ENCODE measurements at places on chromosomes 11 and 22. TPM values are rescaled to one million over a fixed set of nuclear protein-coding genes. Genes with fewer than 3 reads are reported as not detected.

GRCh38 chr11:112616327-112617097 is 344.7 kb upstream of the NCAM1 start:
- DNase-seq, result no peak

- DNase-seq, result no peak
These were observed 71.5 kb downstream of the BRD1 start for GRCh38 chr22:49756201-49756600.

DNA sequence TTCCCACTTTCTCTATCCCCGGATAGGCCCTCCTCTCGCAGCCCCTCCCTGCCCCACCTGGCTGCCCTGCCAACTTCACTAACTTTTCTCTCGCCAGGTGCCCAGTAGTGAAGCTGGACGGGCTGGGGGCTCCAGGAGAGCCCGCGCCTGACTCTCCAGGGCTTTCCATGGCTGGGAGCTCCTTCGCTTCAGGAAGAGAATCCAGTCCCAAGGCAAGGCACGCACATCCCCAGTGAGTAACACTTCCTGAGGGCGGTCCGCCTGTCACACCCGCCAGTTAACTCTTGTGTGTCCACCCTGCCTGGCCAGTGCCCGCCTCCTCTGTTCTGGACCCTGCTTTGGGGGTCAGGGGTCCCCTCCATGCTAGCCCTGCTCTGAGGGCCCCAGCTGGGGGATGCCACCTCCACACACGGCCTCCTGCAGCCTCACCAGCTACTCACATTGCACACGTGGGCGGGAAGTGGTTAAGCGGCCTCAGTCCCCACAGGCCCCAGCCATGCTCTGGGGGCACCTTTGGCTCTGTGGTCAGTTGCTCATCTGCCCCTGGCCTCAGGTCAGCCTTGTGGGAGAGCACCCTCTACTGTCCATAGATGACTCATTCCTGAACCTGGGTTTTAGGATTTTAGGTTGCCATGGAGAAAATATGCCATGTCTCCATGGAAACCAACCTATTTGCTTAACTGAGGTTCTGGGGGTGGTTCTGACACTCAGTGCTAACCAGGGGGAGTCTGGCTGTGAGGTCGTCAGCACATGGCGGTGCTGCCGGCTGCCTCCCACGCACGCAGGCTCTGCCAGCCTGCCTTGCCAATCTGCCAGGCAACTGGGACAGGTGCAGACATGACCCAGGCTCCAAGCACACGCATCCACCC is at the start of gene RIN1:
TSS of gene RIN1 (minus strand) at position 201 of the 869 bp plus-strand sequence. CDS start at position 169, 32 bp downstream.
- peak; percentile 76 for DNase-seq

- no peak for DNase-seq
These were observed 53.9 kb upstream of the CEP126 start for GRCh38 chr11:101860696-101861427.

GRCh38 chr11:64842366-64842759 is 2.1 kb downstream of the CDC42BPG start:
- no peak for DNase-seq

DNA sequence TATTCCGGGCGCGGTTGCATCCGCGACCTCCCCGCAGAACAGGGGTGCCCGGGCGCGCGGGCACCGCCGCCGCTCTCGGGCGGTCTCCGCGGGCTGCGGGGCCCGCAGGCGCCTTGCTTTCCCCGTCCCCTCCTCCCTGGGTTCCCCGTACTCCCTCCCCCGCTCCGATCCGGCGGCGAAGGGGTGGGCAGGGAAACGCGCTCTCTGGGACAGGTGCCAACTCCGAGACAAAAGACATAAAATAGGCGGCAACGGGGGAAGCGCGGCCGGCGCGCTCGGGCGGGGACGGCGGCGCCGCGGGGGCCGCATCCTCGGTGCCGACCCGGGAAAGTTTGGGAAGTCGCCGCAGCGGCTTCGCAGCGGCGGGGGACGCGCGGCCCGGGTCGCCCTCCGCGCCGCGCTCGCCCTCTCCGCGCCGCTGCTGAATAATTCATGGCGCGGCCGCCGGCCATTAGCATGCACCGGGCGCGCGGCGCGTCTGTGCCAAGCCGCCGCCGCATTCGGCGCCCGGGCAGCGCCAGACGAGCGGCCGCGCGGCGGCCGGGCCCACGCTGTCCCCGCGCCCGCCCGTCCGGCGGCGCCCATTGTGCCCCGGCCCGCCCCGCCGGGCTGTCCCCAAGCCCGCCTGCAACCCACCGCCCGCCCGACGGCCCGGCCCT is 78.7 kb upstream of the PPARA start:
- DNase-seq, result peak; percentile 96

DNA sequence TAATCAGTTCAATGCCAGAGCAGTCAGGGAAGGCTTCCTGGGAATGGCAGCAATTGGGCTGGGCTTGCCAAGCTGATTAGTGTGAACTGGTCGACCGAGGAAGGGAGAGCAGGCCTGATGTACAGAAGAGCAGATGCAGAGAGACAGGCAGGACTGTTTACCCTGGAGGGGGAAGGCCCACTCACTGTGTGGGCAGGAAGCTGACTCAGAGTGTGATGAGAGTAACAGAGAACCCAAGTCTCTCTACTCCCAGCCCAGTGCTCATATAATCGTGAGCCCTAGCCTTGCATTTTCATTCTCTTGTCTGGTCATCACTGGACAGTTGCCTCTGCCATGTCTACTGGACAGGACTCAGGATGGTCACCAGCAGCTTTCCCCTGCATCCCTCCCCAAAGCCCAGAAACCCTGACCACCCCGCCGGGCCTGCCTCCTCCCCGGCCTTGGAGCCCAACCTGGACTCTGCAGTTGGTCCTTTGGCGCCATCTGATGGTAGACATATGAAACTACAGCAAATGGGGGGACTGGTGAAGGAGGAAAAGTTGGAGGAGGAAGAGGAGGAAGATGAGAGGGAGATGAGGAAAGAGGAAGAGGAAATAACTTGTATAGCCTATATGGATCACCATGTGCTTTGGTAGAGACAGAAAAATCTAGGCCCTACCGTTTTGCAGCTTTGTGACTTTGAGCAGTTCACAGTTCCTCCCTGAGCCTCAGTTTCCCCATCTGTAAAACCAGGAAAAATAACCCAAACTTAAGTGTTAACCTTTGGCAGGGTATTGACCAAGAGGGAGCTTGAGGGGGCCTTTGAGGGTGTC is 43.4 kb upstream of the PRDM11 start:
- DNase-seq, result peak; percentile 85

DNA sequence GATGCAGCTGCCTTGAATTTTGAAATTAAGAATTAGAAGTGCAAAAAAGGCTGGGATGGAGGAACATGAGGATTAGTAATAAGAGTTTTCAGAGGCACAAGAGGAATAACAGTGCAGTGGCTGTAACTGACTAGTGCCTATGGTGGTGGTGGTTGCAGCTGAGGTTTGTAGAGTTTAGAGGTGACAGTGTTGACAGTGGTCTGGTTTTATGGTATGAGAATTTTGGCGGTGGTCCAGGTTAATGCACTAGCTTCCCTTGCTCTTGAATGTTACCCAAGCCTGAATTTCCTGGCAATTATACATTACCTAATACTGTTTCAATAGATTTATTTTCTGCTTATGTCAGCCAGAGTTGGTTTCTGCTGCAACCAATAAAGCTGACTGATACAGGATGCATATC is 112.8 kb upstream of the C11orf87 start:
- no peak for DNase-seq

GRCh38 chr22:20926243-20926642 is 9.0 kb downstream of the CRKL start:
- DNase-seq, result no peak

- no peak for DNase-seq
These were observed 11.4 kb upstream of the OR5AK2 start for GRCh38 chr11:56977314-56977713.

DNA sequence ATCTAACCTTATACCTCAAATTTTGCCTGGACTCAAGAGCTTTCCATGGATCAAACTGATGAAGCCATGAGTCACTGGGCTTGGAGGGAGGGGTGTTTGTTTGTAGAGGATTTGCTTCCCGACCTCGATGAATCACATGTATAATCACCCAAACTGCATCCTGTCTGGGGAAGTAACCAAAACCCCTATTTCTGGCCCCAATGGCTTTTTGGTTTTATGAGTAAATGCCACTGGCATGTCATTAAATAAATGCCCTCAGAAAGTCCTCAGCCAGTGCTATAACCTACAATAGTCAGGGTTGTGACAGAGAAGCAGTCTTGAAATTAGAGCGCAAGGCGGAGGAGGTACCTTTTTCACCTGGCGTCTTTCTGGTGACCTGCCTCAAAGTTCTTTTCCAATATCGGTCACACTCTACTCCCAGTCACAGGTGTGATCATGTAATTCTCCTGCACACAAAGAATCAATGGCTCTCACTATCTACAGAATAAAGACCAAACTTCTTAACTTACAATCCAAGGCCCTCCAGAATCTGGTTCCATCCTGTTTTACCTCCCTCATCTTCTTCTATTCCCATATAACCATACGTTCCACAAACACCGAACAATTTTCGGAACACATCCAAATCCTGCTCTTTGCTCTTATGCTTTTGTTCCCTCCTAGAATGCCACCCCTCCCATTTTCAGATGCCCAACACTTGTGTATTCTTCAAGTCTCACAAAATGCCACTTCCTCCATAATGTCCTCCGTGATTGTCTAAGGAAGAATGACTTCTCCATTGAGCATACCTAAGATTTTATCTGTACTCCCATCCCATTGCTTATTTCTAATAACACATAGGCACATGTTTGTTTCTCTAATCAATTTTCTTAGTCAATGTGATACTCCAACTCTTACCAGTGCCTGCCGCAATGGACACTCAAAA is 81.3 kb upstream of the BLID start:
- DNase-seq, result no peak

DNA sequence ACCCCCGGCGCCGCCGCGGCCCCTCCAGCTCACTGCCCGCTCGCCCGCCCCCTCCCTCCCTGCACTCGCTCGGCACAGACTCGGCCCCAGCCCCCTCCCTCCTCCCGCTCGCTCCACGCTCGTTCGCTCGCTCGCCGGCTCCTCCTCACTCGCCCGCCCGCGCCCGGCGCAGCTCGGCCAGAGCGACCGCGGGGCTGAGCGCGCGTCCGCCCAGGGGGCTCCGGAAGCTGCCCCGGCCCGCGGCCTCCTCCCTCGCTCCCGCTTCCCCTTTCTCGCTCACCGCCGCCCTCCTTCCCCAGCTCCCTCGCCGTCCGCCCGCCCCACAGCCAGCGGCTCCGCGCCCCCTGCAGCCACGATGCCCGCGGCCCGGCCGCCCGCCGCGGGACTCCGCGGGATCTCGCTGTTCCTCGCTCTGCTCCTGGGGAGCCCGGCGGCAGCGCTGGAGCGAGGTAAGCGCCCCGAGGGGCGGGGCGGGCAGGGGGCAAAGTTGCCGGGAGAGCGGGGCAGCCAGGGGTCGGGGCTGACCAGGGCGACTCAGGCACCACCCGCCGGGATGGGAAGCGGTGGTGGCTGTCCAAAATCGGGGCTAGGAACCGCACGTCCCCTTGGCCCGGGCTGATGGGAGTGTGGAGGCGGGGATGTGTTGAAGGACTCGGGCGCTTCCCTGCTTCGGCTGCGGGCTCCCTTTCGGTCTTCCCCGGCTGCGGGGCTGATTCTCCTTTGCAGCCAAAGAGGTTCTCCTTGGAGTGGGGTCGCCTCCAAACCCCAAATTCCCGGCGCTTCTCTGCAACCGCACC is at the start of gene SEZ6L:
TSS of gene SEZ6L (plus strand) at position 148 of the 797 bp plus-strand sequence. CDS start at position 356, 208 bp downstream.
- DNase-seq, result peak; percentile 81

GRCh38 chr11:14253840-14254239 is 105.1 kb downstream of the RRAS2 start:
- no peak for DNase-seq

DNA sequence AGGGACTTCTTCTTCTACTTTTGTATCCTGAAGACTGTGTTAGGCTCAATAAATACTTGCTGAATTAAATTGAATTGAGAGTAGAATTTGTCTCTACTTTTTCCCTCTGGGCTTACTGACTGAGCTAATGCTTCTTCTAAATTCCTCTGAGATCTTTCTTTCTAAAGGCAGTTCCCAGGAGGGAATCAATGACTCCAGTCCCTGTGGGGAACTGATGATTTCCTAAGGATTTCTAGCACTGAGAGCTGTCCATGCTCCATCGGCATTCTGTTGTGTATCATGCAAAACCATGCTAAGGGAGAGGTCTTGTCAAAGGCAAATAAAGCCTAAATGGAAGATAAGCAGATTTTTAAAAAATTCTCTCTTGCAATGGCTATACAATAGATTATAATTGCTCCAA is 148.8 kb upstream of the KIRREL3 start:
- DNase-seq, result no peak

GRCh38 chr11:3370311-3370870 is 8.6 kb downstream of the ZNF195 start:
- DNase-seq, result no peak

GRCh38 chr22:36913427-36914389 is at the start of gene CSF2RB:
Gene CSF2RB (plus strand): TSS chr22:36913628. CDS start chr22:36922208, 8,580 bp downstream.
- DNase-seq, result peak; percentile 79

- DNase-seq, result no peak
These were observed 42.7 kb downstream of the WEE1 start for GRCh38 chr11:9616042-9616675.

GRCh38 chr22:36286096-36286957 is 33.4 kb downstream of the APOL1 start:
- DNase-seq, result peak; percentile 89

DNA sequence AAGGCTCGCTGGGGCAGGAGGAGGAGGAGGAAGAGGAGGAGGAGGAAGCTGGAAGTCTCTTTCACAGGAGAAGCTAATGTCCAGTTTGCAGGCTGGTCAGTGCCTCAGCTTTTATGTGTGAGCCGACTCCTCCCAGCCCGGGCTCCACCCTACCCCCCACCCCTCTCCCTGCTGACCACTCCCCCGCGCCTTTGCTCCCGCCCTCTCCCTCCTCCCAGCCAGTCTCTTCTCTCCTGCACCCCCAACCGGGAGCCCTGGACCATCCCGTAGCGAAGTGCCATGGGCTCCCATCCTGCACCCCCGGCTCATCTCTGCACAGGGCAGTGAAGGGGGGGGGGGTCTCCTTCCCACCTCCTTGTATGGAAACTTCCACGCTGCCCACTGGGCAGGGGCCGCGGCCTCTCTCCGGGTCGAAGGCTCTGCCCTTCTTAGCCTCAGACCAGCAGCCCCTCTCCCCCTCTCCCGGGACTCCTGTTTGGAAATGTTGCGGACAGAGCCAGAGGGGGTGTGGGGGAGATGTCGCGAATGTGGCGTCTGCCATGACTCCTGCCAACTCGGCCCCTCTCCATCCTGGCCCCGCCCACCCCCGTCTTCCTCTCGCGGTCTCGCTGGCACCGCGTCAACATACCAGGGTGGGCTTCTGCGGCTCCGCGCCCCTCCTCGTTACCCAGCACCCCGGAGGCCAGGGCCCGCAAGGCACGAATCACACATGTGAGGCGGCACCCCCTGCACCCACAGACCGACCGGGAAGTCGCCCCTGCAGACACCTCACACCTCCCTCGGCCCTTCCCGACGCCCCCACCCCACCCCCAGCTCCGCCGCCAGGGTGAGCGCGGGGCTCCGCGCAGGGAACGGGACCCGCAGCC is 1.8 kb downstream of the IGF2 start:
- DNase-seq, result peak; percentile 65

DNA sequence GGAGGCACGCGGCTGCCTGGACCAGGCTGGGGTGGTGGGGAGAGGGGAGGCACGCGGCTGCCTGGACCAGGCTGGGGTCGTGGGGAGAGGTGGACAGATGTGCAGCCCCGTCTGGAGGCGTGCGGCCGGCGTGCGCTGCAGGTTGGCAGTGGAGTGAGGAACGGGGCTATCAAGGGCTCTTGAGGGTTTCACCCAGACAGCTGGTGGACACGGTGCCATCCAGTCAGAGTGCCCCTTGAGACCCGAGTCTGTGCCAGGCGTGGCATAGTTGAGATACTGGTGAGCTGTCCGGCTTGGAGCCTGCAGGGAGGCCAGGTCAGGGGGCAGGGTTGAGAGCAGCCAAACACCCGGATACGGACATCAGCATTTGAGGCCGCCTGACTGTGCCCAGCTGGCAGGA is 1.5 kb upstream of the GRAMD4 start:
- peak; percentile 80 for DNase-seq

Gene MAPK8IP2
- 0.66 TPM for polyA plus RNA-seq

Gene IL17REL
- polyA plus RNA-seq, result 0.06 TPM

Gene MPPED2
- 2.5 TPM for polyA plus RNA-seq
